ENCODE measurements at places on chromosomes 12 and 14.

DNA sequence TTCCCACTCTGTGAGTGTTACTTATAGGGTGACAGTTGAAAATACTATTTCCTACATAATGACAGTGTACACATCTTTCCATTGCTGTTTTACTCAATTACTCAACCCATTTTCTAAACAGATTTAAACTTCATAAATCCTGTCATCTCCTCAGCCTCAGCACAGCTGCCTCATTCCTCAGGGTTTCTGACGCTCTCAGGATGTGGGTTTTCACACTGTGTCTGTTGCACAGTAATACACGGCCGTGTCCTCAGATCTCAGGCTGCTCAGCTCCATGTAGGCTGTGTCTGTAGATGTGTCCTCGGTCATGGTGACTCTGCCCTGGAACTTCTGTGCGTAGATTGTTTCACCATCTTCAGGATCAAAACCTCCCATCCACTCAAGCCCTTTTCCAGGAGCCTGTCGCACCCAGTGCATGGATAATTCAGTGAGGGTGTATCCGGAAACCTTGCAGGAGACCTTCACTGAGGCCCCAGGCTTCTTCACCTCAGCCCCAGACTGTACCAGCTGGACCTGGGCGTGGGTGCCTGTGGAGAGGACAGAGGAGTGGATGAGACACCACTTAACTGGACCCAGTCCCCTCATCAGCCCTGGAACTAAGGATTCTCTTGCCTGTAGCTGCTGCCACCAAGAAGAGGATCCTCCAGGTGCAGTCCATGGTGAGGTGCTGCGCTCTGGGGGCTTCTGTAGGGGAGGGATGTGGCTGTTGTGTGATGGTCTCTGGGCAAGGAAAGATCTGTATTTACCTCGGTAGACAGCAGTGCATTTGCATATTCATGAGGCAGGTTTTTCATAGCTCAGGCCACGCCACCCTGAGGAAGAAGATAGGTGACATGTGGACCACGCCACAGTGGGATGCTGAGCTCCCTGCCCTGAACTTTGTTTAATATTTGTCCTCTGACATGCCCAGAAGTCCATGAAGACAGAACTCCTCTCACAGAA is 750.2 kb downstream of the TMEM121 start:
- DNase-seq, result no peak

DNA sequence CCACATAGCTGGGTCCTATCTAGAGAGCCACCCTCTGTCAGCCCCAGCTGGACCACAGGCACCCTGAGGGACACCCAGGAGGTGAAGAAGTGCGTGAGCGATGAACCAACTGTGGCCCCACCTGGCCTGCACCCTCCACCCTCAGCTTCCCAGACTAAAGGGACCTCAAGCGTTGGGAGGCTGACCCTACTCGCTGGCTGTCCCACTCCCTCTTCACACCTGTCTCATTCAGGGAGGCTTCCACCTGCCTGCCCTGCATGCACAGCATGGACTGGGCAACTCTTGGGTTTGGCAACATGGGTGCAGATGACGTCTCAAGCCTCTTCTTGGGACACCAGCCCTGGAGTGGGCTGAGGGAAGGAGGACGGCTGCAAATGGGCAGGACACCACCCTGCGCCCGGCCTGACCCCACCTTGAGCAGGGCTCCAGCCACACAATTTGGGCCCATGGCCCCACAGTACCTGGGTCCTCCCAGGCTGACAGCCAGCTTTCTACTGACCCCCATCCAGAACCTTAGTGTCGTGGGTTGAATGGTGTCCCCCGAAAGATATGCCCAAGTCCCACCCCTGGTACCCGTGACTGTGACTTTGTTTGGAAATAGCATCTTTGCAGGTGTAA is 2.1 kb downstream of the TMEM179 start:
- DNase-seq, result no peak

DNA sequence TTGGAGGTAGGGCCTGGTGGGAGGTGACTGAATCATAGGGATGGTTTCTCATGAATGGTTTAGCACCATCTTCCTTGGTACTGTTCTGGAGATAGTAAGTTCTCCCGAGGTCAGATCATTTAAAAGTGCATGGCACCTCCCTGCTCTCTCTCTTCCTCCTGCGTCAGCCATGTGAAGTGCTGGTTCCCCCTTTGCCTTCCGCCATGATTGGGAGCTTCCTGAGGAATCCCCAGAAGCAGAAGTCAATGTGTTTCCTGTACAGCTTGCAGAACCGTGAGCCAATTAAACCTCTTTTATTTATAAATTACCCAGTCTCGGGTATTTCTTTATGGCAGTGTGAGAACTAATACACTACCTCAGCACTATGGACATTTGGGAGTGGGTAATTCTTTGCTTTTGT is 4.8 kb upstream of the LGMN start:
- DNase-seq, result no peak

DNA sequence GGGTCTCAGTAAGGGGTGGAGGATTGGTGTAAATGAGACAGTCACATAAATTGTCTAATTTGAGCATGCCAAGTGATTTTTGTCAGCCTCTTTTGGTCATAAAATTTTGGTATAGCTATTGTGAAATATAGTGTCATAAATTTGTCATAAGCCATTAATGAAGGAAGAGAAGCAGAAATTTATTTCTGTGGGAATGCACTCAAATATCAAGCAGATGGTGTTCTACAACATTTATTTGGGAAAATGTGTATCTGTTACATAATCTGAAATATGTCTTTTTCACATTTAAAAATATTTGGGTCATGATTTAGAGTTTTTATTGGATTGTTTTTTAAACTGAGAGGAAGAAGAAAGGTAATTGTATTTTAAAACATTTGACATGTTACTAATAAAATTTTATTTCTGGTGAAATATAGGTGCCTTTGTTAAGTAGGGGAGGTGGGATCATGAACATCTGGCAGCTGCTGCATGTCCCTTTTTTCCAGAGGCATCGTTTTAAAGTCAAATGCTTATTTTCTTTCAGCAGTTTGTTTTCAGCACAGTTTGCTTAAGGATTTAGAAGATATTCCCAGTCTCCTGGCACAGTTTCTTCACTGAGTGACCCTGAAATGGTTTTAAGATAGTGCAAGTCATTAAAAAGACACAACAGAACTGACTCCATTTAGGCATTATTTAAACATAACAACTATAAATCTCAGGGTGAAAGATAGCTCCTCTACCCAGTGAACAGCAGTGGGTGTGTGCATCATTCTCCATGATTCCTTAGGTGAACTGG is 371.7 kb downstream of the SNAPC1 start:
- no peak for DNase-seq

DNA sequence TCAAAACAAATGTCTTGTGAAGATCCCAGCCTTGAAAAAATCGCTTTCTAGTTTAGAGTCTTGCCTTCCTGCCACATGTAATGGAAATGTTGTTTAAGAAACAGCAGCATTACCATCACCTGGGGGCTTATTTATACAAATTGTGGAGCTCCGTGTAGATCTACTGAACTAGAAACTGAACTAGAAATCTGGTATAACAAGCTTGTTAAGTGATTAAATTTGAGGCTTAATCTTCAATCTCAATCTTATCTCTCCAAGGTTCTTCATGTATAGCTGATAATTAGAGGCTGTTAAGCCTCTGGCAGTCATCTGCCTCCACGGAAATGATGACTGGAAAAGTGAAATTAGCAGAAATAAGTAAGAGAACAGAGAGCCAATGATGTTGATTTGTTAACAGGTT is 92.0 kb upstream of the FGD4 start:
- DNase-seq, result no peak

All from esophagus muscularis mucosa (tissue), 4 donors.